Left ventricle myocardium inferior (tissue), 1 donor: ENCODE measurements at places on chromosomes 7 and 10. TPM values are rescaled to one million over a fixed set of nuclear protein-coding genes. Genes with fewer than 3 reads are reported as not detected.
A peak's percentile ranks its signal among the peaks of the same experiment; 100 is the strongest.

- H3K4me3 ChIP-seq = no peak overlapping the region
- peaks cover 4% of the 10 kb centered on the region for H3K36me3 ChIP-seq
- no peak overlapping the region for H3K27ac ChIP-seq
- H3K4me1 ChIP-seq = peaks cover 70% of the 10 kb centered on the region
- H3K27me3 ChIP-seq = no peaks in the 10 kb centered on the region
Observed at GRCh38 chr10:124952123-124952522, 10.2 kb downstream of the ZRANB1 start.

DNA sequence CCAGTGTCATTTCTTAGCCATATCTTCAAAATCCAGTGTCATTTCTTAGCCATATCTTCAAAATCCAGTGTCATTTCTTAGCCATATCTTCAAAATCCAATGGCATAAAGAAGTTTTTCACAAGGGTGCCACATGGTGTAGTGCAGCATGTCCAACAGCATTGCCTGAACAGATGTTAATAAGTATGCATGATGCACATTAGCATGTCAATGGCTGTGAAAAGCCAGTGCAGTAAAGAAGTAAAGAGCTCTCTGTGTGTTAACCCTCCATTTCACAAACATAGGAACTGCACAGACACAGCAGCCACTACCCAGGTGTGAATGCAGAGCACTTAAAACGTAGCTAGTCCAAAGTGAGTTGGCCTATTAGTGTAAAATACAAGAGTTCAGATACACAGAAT, 89.8 kb downstream of the GNAI1 start:
- H3K4me3 ChIP-seq = no peak overlapping the region
- DNase-seq = no peak
- peaks cover 11% of the 10 kb centered on the region for H3K4me1 ChIP-seq
- no peaks in the 10 kb centered on the region for H3K36me3 ChIP-seq
- no peaks in the 10 kb centered on the region for H3K27me3 ChIP-seq
- no peak overlapping the region for H3K27ac ChIP-seq

GRCh38 chr7:116741625-116742316, 69.8 kb downstream of the MET start:
- peaks cover 7% of the 10 kb centered on the region for H3K36me3 ChIP-seq
- DNase-seq = no peak
- no peaks in the 10 kb centered on the region for H3K4me1 ChIP-seq

DNA sequence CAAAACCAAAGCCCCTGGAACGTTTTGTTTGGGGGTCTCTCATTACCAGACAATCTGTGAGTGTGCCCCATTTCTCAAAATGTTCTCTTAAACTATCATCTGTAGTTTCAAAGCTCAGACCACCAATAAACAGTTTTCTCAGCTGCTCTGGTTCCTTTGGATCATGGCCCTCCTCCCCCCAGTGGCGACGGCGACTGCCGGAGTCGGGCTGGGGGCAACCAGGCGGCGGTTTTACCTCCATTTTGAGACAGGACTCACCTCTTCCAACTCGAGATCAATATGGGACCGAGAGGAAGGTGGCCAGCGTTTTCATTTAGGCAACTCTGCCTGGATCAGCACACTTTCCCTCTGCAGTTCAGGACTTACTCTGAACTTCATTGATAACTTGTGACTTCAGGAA, 141.5 kb upstream of the ZNF32 start:
- no peaks in the 10 kb centered on the region for H3K27me3 ChIP-seq
- H3K36me3 ChIP-seq = no peaks in the 10 kb centered on the region
- no peaks in the 10 kb centered on the region for H3K4me1 ChIP-seq
- H3K4me3 ChIP-seq = no peak overlapping the region
- H3K27ac ChIP-seq = no peak overlapping the region

- peaks cover 5% of the 10 kb centered on the region for H3K4me1 ChIP-seq
- peak overlapping the region; percentile 64 for H3K27ac ChIP-seq
- peaks cover 79% of the 10 kb centered on the region for H3K36me3 ChIP-seq
- DNase-seq = no peak
Observed at GRCh38 chr10:38032886-38033285, 22.4 kb downstream of the ZNF33A start.

- peaks cover 41% of the 10 kb centered on the region for H3K4me1 ChIP-seq
- DNase-seq = no peak
- no peak overlapping the region for H3K4me3 ChIP-seq
- peak overlapping the region; percentile 67 for H3K27ac ChIP-seq
- H3K36me3 ChIP-seq = peaks cover 40% of the 10 kb centered on the region
Observed at GRCh38 chr10:101974091-101974971, 81.6 kb downstream of the ARMH3 start.

GRCh38 chr7:117349570-117349969, 26.7 kb upstream of the WNT2 start:
- no peaks in the 10 kb centered on the region for H3K4me1 ChIP-seq
- no peak overlapping the region for H3K27ac ChIP-seq
- peaks cover 29% of the 10 kb centered on the region for H3K27me3 ChIP-seq
- H3K4me3 ChIP-seq = no peak overlapping the region
- no peaks in the 10 kb centered on the region for H3K36me3 ChIP-seq

DNA sequence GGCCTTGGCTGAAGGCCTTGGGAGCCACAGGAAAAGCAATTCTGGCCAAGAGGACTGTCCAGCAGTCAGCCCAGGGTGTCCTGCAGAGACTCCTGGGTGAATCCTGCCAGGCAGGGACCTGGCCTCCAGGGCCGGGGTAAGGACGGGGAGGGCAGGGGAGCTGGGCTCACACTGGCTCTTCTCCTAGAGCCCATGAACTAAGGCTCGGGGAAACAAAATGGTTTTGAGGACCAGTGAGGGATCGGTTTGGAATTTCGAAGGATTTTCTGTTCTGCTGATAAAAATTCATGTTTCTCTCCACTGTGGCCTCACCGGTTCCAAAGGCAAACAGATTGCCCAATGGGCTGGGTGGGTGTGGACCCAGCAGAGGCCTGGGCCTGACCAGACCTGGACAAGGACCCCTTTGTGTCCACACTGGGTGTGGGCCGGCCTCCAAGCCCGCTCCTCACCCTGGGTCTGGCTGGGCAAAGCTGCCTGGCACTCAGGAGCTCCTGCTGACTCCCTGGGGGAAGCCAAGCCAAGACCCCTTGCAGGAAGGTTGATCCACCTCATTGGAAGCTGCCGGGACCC, 27.3 kb downstream of the FAM20C start:
- H3K36me3 ChIP-seq = peaks cover 19% of the 10 kb centered on the region
- peaks cover 27% of the 10 kb centered on the region for H3K4me1 ChIP-seq
- H3K4me3 ChIP-seq = no peak overlapping the region
- peak overlapping the region; percentile 33 for H3K27ac ChIP-seq
- H3K27me3 ChIP-seq = no peaks in the 10 kb centered on the region

- H3K4me3 ChIP-seq = no peak overlapping the region
- no peak overlapping the region for H3K27ac ChIP-seq
- H3K27me3 ChIP-seq = no peaks in the 10 kb centered on the region
- no peaks in the 10 kb centered on the region for H3K4me1 ChIP-seq
- no peaks in the 10 kb centered on the region for H3K36me3 ChIP-seq
- no peak for DNase-seq
Observed at GRCh38 chr7:57071-57470, 135.3 kb upstream of the FAM20C start.

DNA sequence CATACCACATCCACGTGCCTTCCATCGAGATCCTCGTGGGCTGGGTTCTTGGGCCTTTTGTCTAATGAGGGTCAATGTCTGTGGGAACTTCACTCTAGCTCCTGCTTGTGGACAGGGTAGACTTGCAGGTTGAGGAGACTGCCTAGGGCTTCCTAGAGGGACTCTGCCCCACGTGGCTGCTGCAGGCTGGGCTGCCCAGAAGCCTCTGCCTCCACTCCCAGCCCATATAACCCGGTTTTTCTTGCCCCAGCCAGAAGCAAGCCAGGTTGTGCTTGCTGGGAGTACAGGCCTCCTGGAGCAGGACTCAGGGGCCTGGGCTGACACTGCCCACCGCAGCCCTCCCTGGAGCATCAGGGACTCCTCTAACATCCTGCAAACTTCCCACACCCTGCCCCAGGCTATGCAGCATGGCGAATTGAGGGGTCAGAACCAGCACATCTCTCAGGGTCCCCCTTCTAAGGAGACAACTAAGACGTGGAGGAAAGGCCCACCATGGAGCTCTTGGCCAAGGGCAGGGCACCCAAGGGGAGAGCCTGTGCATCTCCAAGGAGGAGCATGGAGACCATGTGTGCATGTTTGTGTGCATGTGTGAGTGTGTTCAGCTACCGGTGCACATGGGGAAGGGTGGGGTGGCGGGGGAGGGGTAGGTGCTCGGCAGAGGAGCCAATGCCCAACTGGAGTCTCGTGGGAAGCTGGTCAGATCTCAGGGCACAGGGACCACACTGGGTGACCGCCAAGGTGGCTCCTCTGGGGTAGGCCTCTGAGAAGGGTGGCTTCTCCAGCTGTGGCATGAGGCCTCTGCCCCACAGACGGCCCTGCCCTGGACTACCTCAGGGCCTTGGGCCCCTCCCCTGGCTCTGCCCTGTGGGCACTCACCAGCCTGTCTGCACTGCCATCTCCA, 62.6 kb downstream of the RASGEF1A start:
- peaks cover 43% of the 10 kb centered on the region for H3K27me3 ChIP-seq
- H3K36me3 ChIP-seq = no peaks in the 10 kb centered on the region
- DNase-seq = no peak

DNA sequence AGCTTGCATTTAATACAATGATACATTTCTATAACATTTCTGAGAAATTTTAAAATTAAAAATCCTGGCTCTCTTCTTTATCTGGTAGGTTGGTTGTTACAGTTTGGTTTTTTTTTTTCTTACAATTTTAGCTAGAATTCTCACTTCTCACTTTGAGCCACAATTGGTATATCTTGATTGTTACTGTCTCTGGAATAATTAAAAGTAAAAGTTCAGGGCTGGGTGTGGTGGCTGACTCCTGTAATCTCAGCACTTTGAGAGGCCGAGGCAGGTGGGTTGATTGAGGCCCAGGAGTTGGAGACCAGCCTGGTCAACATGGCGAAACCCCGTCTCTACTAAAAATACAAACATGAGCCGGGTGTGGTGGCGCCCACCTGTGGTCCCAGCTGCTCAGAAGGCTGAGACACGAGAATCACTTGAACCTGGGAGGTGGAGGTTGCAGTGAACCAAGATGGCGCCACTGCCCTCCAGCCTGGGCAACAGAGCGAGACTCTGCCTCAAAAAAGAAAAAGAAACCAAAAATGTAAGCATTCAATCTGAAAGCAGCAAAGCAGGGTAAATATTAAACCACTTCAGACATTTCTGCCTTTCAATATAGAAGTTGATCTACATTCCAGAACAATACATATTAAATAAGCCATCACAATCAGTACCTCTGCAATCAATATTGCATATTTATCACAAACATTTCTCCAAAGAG, 88.6 kb upstream of the PFKP start:
- H3K4me1 ChIP-seq = no peaks in the 10 kb centered on the region
- no peak overlapping the region for H3K4me3 ChIP-seq
- peaks cover 29% of the 10 kb centered on the region for H3K27me3 ChIP-seq
- DNase-seq = no peak
- no peaks in the 10 kb centered on the region for H3K36me3 ChIP-seq
- no peak overlapping the region for H3K27ac ChIP-seq

GRCh38 chr7:156113731-156114130, 301.5 kb upstream of the SHH start:
- DNase-seq = no peak
- H3K27me3 ChIP-seq = peaks cover 11% of the 10 kb centered on the region
- no peak overlapping the region for H3K27ac ChIP-seq
- no peak overlapping the region for H3K4me3 ChIP-seq
- H3K36me3 ChIP-seq = no peaks in the 10 kb centered on the region

DNA sequence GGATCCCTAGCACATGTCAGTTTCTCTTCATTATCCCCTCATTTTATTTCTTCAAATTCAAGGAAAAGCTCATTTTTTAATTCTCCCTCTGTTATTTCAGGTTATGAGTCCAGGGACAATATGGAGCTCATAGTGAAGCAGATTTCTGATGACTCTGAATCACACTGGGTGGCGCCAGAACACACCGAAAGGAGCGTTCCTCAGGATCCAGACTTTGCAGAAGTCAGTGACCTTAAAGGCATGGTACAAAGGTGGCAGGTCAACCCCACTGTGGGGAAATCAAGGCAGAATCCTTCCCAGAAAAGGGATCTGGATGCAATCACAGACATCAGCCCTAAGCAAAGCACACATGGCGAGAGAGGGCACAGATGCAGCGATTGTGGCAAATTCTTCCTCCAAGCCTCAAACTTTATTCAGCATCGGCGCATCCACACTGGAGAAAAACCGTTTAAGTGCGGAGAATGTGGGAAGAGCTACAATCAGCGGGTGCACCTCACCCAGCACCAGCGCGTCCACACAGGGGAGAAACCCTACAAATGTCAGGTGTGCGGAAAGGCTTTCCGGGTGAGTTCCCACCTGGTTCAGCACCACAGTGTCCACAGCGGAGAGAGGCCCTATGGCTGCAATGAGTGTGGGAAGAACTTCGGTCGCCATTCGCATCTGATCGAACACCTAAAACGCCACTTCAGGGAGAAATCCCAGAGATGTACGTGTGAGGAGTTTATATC, 21.4 kb downstream of the ZKSCAN5 start:
- no peak overlapping the region for H3K27ac ChIP-seq
- DNase-seq = no peak
- no peak overlapping the region for H3K4me3 ChIP-seq
- H3K4me1 ChIP-seq = no peaks in the 10 kb centered on the region
- H3K36me3 ChIP-seq = peaks cover 85% of the 10 kb centered on the region

- peaks cover 23% of the 10 kb centered on the region for H3K27me3 ChIP-seq
- no peak for DNase-seq
- H3K4me1 ChIP-seq = peaks cover 4% of the 10 kb centered on the region
- no peak overlapping the region for H3K27ac ChIP-seq
- no peaks in the 10 kb centered on the region for H3K36me3 ChIP-seq
- no peak overlapping the region for H3K4me3 ChIP-seq
Observed at GRCh38 chr10:78140066-78140630, 106.5 kb downstream of the RPS24 start.

DNA sequence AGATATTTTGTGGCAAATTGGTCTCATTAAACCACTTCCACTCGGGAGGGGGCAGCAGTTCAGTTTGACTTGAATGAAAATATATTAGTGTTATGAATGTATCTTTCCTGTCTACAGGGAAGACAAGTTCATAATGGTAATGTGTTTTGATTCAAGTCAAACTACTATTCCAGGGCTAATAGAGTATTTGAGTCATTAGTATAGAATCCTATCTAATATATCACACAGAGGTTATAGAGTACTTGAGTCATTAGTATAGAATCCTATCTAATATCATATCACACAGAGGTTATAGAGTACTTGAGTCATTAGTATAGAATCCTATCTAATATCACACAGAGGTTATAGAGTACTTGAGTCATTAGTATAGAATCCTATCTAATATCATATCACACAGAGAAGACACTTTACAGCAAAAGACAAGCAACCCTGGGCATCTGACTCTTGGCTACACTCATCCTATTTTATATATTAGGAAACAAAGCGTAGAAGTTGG, 199.7 kb upstream of the MAGI2 start:
- no peaks in the 10 kb centered on the region for H3K27me3 ChIP-seq
- H3K4me1 ChIP-seq = no peaks in the 10 kb centered on the region
- H3K36me3 ChIP-seq = no peaks in the 10 kb centered on the region
- DNase-seq = no peak
- H3K4me3 ChIP-seq = no peak overlapping the region

- peaks cover 4% of the 10 kb centered on the region for H3K4me1 ChIP-seq
- no peak overlapping the region for H3K27ac ChIP-seq
- no peaks in the 10 kb centered on the region for H3K36me3 ChIP-seq
- peaks cover 63% of the 10 kb centered on the region for H3K27me3 ChIP-seq
- H3K4me3 ChIP-seq = no peak overlapping the region
Observed at GRCh38 chr10:23157239-23157681, 34.9 kb upstream of the PTF1A start.

NEURL1 gene
- total RNA-seq = 0.14 TPM

GARIN1A gene
- 1.6 TPM for total RNA-seq

MPP7 gene
- 14.7 TPM for total RNA-seq

LIPF gene
- total RNA-seq = not detected

DRGX gene
- total RNA-seq = not detected

HOXA4 gene
- total RNA-seq = not detected
